ENCODE measurements at places on chromosomes 1 and 21.

DNA sequence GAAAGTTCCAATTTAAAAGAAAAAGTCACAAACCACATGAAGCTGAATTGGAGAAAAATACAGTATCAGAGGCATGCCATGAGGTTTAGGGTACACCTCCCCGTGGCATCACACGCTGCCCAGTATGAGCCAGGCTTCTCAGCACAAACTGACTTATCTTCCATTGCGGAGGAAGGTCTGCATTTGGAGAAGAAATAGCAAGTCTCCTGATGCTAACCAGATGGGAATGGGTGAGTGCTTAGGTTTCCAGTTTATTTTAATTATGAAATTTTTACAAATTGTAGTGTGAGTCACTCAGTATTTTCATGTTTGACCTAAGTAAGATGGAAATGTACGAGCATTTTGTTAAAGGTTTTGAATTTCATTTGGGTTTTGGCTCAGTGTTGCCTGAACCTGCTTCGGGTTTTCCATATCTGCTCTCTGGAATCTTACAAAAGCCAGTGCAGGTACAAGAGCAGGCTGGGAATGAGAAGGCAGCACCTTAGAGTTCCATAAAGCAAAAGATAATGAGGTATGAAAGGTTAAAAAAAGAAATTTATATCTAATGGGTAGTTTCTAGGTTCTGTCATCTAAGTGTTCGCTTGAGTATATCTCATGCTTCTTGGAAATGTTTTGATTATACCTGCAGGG, 213.9 kb downstream of the PATJ start:
- no peak for DNase-seq

DNA sequence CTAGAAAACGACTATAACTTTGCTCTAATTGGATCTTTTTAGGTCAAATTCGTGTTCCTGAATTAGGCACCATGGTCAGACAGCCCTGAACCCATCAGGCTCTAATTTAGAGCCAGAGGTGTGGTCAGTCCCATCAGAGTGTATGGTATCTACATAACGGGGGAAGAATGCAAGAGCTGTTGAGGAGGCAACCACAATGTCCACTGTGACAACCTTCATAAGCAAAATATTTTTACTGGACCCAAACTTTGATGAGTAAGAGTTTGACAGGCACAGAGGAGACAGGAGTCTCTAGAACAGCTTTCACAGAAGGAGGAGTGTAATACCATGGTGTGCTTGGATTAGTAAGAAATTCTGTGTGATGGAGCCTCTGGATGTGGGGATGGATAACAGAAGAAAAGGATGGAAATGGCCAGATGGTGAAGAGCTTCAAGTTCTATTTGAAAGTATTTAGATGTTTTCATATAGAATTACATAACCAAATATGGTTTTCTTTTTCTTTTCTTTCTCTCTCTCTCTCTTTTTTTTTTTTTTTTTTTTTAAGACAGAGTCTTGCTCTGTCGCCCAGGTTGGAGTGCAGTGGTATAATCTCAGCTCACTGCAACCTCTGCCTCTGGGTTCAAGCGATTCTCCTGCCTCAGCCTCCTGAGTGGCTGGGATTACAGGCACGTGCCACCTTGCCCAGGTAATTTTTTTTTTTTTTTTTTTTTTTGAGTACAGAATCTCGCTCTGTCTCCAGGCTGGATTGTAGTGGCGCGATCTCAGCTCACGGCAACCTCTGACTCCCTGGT, 24.9 kb downstream of the UBE2U start:
- no peak for DNase-seq

GRCh38 chr1:214422137-214422671, 129.2 kb downstream of the PTPN14 start:
- no peak for DNase-seq

GRCh38 chr1:95407131-95407885, 173.3 kb downstream of the RWDD3 start:
- DNase-seq, result no peak

Data from stimulated activated CD4-positive, alpha-beta T cell treated with anti-CD3 and anti-CD28 coated beads, Interleukin-12 subunit alpha, Interleukin-12 subunit beta, amount 100 ng/mL, for 48 hours (primary cell).